ENCODE measurements at places on chromosomes 2 and 18.

DNA sequence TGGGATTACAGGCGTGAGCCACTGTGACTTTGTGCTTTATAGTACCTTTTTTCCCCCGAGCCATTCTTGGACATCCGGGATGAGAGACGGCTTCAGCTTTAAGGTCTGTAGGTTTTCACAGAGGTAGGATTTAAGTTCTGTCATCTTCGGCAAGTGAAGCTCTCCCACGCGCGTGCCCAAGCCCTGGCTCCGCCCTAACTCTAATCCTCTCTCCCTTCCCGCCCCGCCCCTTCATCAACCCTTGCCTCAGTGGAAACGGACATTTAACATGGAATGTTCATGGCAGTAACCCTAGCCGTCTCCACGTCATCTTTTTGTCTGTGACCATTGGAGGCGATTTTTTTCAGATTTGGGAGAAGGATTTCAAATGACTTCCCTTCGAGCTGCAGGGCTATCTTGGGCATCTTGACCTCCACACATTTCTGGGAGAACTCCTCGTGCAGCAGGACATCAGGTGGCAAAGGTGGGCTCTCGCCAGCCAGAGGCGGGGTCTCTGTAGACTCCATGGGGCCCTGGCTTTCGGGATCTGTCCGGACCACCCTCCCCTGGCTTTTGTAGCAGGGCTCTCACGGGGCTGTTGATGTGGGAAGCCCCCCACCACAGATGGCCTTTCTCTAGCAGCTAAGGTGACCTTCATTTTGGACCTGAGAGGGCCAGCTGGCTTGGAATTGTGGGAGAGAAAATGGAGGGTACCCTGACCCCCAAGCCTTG lies 6.8 kb downstream of the COLEC11 start:
- DNase-seq: no peak

- no peak for DNase-seq
Observed at GRCh38 chr2:219968685-219969345, 341.4 kb downstream of the SLC4A3 start.

- no peak for DNase-seq
Observed at GRCh38 chr2:65329525-65329924, 101.9 kb downstream of the ACTR2 start.

DNA sequence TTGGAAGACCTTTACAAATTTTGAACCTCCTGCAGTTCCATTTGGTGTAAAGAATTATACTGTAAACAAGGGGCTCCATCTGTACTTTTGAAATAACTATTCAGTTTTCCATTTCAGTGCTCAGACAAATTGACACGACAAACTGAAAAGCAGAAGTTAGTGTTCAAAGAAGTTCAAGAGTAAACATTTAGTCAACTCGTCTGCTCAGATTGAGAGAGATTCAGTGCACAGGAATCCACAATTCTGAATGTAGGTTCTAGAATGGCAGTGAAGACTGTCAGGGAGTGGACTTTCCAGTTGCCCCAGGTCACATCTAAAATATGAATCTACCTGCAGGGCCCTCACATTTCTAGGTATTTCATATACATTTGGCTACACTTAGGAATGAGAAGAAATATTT lies 322.3 kb upstream of the TCF4 start:
- no peak for DNase-seq

DNA sequence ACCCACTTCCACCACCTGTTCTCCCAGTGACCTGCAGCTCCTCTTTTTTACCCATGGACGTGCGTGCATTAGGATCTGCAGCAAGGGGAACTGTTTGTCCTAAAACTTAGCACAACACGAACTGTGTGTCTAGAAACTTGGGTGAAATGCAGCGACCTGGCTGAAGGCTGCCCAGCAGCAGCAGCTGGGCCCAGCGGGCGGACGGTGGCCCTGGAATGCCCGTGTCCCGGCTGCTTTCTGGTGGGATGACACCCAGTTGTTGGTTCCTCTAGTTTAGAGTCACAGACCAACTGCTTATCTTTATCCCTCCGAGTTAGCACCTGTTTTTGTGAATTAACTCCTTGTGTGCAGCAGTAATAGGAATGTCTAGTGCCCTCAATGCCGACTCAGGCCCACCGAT lies 61.9 kb upstream of the PXDN start:
- DNase-seq: no peak
